ENCODE measurements at places on chromosomes 12 and 14.

DNA sequence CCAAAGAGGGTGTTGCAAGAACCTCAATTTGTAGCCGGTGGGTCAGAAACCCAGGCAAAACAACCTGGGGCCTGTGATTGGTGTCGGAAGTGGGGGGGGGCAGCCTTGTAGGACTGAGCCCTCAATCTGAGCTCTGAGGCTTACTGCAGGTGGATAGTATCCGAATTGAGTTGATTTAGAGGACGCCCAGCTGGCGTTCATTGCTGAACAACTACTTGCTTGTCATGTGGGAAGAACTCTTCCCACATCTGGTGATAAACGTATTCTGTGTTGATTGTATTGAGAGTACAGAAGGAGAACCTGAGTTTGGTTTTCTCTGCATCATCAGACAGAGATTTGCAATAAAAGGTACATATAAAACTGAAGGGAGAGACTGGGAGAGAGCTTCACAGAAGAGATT is 5.1 kb downstream of the ANO6 start:
- DNase-seq, result no peak

DNA sequence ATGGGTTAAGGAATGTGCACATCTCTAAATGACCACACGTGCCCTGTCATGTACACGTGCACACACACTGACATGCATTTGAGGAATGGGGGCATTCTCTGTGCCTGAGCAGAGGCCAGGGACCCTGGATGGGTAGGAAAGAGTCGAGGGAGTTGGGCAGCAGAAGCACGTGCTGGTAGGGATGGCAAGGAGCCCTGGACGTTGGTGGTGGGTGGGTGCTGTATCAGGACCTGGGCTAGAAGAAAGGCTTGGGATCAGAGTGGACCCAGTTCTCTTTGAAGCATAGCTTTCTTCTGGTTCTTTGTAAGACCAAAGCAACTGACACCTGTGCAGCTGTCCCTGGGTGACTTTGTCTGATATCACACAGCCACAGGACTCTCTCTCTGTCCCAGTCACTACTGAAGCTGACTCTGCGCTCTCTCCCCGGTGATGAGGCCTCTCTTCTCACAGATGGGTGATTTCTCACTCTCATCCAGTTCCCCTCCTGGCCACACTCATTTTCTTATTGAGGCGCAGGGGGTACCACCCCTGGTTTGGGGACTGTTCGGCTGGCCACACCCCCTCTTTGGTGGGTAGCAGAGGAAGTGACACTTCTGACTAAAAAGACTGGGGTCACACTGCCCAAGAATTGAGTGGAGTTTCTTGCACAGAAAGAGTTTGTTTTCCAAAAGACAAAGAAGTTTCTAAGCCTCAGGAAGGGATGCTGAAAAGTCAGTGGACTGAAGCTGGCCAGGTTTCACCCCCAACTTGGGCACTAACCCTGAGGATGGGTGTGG is 171.7 kb upstream of the RTL1 start:
- peak; percentile 7 for DNase-seq

DNA sequence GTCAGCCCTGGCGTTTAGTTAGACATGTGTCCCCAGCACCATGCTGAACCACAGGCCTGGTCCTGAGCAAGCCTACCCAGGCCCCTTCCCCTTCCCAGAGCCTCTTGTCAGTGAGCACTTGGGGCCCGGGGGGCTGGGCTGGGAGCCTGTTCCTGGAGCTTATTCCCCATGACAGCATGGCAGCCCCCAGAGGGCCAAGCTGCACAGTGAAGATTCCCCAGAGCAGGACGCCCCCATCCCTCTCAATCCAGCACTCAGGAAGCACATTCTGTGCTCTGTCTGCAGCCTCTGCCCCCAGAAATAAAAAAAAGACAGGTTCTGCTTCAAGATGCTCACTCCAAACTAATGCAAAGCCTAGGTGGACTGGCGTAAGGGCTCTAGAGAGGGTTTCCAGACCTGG is 117.3 kb downstream of the LGMN start:
- no peak for DNase-seq

- no peak for DNase-seq
Measured at GRCh38 chr12:48970702-48971334, 717 bp downstream of the WNT10B start.

Data from heart left ventricle (tissue), 16 donors.